ENCODE measurements at places on chromosomes 16 and 17.

DNA sequence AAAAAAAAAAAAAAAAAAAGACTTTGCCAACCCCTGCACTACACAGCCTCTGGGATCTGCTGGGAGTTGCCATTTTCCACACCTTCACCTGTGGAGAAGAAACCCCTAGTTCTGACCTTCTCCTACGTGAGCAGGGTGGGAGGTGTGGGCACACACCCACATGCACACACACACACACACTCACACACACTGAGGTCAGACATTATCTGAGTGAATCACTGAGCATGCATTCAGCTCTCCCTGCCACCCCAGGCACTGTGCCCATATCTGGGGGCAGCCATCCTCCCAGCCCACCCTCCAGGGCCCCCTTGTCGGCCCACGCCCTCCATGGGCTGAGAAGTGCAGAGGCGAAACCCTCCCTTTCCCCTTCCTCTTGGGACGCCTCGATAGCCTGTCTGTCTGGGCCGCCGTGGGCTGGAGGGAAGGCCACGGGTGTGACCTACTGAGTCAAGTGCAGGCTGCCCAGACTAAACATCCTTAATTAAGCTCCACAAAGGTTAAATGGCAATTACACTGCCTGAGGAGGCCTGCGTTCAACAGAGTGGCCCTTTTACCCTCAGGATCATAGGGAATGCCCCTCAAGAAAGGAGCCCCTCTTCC is 143.8 kb downstream of the C16orf95 start:
- DNase-seq = no peak

DNA sequence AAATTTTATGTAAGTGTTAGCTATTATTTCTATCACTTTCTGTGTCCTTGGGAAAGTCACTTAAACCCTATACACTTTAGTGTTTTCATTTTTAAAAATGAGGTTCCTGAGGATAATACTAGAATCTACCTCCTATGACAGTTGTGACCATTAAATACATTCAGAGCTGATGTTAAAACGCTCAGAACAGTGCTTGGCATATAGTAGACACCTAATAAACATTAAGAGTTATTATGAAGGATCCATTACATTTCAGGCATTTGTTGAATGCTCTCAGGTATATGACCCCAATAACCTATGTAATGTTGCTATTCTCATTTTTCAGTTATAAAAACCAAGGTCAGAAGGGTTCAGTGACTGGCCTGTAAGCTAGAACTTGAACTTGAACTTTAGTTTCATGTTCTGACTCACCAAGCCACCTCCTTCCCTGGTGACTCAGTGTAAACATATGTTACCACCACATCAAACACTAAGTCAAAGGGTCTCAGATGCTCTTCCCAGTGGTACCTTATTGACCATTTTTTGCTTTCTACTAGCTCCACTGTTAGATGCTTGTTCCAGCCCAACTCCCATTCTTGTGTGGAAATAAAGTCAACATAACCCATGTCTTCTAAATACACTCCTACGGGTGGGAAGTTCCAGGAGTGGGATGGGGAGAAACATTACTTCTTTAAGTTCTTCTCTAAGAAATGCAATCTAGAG is 47.6 kb downstream of the HSD17B2 start:
- no peak for DNase-seq

DNA sequence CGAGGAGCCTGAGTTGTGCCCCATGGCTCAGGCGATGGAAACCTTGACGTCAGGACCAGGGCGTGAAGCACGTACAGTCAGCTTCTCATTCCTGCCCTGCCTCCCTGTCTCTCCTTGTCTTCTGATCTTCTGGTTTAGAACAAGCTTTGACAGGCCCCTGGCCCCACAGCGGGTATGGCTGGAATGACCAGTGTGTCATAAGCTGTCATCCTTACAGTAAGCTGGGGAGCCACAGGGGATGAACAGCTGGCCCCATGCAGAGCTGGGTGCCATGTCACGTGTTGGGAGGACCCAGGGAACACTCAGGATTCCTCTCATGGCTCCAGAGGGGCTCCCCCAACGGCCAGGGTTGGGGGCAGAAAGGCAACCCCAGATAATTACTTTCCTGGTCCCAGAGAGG is 157.6 kb upstream of the PLCG2 start:
- no peak for DNase-seq

GRCh38 chr16:78434401-78434800 is 334.9 kb downstream of the WWOX start:
- DNase-seq = no peak

DNA sequence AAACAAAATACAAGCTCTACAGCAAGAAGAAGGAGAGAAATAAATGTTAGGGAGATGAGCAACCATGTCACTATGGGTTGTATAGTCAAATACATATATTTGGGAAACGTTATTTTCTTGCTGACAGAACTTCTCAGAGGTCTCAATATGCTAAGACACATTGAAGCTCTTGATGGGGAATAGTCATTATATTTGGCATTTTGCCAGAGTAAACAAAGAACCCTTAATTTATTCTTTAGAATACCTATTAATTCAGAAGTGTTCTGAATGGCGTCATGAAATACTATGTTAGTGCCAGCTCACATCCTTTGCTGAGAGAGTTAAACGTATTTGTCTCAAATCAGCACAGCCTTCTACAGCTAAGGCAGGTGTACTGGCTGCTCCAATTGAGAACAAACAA is 458.9 kb downstream of the CDH13 start:
- DNase-seq = no peak

DNA sequence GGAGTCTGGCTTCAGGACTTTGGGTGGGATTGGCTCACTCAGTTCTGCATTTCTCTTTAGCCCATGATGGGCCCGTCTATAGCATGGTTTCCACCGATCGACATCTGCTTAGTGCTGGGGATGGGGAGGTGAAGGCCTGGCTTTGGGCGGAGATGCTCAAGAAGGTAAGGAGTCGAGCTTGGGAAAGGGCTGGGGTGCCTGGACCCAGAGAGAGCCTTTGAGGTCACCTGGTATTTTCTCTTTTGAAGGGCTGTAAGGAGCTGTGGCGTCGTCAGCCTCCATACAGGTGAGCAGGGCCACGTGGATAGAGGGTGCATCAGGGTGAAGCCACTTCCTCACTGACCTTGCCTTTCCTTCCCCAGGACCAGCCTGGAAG is 2.2 kb downstream of the THOC6 start:
- DNase-seq = no peak

- DNase-seq = no peak
These were observed 338 bp downstream of the MAPK3 start for GRCh38 chr16:30122604-30123160.

GRCh38 chr16:68257251-68257905 is 6.9 kb upstream of the SLC7A6 start:
- DNase-seq = no peak

- DNase-seq = no peak
These were observed 9.6 kb downstream of the SLC7A6 start for GRCh38 chr16:68273896-68274295.

GRCh38 chr16:20846551-20846950 is 40.2 kb downstream of the REXO5 start:
- no peak for DNase-seq

- DNase-seq = no peak
These were observed 101.8 kb downstream of the MYH11 start for GRCh38 chr16:15754821-15755534.

- no peak for DNase-seq
These were observed 26.9 kb downstream of the NLRC5 start for GRCh38 chr16:57016301-57016700.

- DNase-seq = no peak
These were observed 560.3 kb upstream of the CDH8 start for GRCh38 chr16:62596584-62596983.

- no peak for DNase-seq
These were observed 9.1 kb upstream of the SOST start for GRCh38 chr17:43767713-43768059.

- no peak for DNase-seq
These were observed 756.4 kb downstream of the CDH11 start for GRCh38 chr16:64365448-64365931.

GRCh38 chr16:79932572-79932971 is 332.0 kb upstream of the MAF start:
- no peak for DNase-seq

- DNase-seq = no peak
These were observed 20.8 kb downstream of the SNX11 start for GRCh38 chr17:48128400-48128799.

DNA sequence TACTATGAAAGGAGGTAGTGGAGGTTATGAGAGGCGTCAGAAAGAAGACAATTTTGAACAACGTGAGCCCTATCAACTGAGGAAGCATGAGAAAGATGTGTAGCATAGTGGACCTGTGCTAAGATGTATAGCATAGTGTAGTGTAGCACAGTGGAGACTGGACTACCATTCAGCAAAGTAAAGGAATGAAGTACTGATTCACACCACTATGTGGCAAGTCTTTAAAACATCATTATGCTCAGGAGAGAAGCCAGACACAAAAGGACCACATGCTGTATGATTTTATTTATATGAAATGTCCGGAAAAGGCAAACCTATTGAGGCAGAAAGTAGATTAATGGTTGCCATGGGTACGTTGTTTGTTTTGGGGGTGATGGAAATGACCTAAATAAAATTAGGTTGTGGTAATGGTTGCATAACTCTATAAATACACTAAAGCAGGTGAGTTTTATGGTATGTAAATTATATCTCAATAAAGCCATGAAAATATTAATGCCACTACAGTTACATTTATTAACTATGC is 20.4 kb upstream of the XYLT1 start:
- no peak for DNase-seq

All from T-helper 17 cell (primary cell).